ENCODE measurements at places on chromosomes 13 and 19. TPM values are rescaled to one million over a fixed set of nuclear protein-coding genes. Genes with fewer than 3 reads are reported as not detected.

LIM2 gene
- not detected for total RNA-seq

C1QTNF9B gene
- total RNA-seq = not detected

ZNF426 gene
- 5.3 TPM for total RNA-seq

UHRF1 gene
- 49.4 TPM for total RNA-seq

CYP4F3 gene
- not detected for total RNA-seq

ELL gene
- 20.6 TPM for total RNA-seq
